Calu3 (cell line): ENCODE measurements at places on chromosomes 3 and 15. TPM values are rescaled to one million over a fixed set of nuclear protein-coding genes. Genes with fewer than 3 reads are reported as not detected.

The PRTG gene
- total RNA-seq, result 6.6 and 12.0 TPM in 2 replicates

The FBXL2 gene
- 11.5 and 12.6 TPM in 2 replicates for total RNA-seq

The ZNF445 gene
- total RNA-seq, result 17.3 and 18.8 TPM in 2 replicates

The CRBN gene
- 24.8 and 31.6 TPM in 2 replicates for total RNA-seq

- no peak for DNase-seq
- H3K4me3 ChIP-seq, result no peak overlapping the region
- H3K36me3 ChIP-seq, result no peaks in the 10 kb centered on the region
- H3K27ac ChIP-seq, result no peak overlapping the region
Observed at GRCh38 chr15:61682891-61683735, 377.1 kb downstream of the VPS13C start.

- H3K27me3 ChIP-seq, result no peaks in the 10 kb centered on the region
- no peaks in the 10 kb centered on the region for H3K4me1 ChIP-seq
- DNase-seq, result no peak
- no peak overlapping the region for H3K4me3 ChIP-seq
Observed at GRCh38 chr3:47747558-47747957, 34.1 kb downstream of the SMARCC1 start.

- H3K27me3 ChIP-seq, result no peaks in the 10 kb centered on the region
- H3K27ac ChIP-seq, result no peak overlapping the region
- H3K36me3 ChIP-seq, result peaks cover 8% of the 10 kb centered on the region
- DNase-seq, result no peak
Observed at GRCh38 chr3:57943525-57944495, 64.4 kb upstream of the FLNB start.

- peaks cover 26% of the 10 kb centered on the region for H3K27me3 ChIP-seq
- no peak overlapping the region for H3K4me3 ChIP-seq
- DNase-seq, result no peak
Observed at GRCh38 chr15:74773731-74774252, 8.1 kb upstream of the CSK start.

DNA sequence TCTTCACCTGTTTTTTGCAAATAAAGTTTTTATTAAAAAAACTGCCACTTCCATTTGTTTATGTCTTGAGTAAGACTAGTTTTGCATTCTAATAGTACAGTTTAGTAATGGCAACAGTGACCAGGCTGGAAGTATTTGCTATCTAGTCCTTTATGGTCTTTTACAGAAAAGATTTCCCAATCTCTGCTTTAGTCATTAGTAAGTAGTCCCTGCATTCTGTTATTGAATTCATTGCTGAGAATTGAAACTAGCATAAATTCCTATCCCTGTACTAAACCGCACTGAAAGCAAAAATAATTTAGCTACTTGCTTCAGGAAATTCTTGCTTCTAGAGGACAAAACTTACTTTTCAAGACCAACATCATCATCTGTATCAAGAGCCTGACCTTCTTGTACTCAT is 46.2 kb downstream of the CNTN6 start:
- no peaks in the 10 kb centered on the region for H3K36me3 ChIP-seq
- no peaks in the 10 kb centered on the region for H3K4me1 ChIP-seq
- H3K4me3 ChIP-seq, result no peak overlapping the region
- no peaks in the 10 kb centered on the region for H3K27me3 ChIP-seq
- no peak overlapping the region for H3K27ac ChIP-seq
- DNase-seq, result no peak

DNA sequence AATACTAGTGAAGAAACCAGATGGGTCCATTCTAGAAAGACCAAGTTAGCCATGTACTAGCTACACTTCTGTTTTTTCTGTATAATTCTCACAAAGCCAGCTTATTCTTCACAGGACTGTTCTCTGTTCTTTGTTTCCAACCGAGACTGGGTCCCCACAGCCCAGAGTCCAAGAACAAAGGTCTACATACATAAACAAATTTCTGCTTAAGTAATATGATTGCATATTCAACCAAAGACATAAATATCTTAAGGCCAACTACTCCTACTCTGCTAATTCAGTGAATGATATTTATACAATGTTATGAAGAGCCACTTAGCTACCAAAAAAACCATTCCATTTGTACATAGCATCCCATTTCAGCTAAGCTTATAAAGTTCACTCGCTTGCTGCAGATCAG is 299.8 kb upstream of the CCDC54 start:
- no peak for DNase-seq
- H3K27ac ChIP-seq, result no peak overlapping the region
- H3K4me1 ChIP-seq, result no peaks in the 10 kb centered on the region
- H3K4me3 ChIP-seq, result no peak overlapping the region
- no peaks in the 10 kb centered on the region for H3K27me3 ChIP-seq

DNA sequence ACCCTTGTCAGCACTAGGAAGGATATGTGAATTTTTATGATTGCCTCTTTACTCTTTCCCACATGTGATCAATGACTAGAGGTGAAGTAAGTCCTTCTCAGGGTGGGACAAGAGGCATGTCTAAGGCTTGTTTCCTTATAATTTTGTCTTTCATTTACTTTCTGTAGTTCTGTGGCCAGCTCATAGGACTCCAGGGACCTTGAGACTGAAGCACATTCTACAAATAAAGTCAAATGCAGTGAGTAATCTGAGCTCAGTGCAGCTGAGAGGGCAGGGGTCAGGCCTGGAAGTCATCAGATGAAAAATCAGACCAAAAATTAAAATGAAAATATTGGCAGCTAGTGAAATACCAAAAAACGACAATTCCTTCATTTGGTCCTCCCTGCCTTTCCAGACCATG is 424.7 kb upstream of the THBS1 start:
- H3K27me3 ChIP-seq, result no peaks in the 10 kb centered on the region
- no peak for DNase-seq
- no peaks in the 10 kb centered on the region for H3K36me3 ChIP-seq
- no peak overlapping the region for H3K27ac ChIP-seq
- H3K4me3 ChIP-seq, result no peak overlapping the region

DNA sequence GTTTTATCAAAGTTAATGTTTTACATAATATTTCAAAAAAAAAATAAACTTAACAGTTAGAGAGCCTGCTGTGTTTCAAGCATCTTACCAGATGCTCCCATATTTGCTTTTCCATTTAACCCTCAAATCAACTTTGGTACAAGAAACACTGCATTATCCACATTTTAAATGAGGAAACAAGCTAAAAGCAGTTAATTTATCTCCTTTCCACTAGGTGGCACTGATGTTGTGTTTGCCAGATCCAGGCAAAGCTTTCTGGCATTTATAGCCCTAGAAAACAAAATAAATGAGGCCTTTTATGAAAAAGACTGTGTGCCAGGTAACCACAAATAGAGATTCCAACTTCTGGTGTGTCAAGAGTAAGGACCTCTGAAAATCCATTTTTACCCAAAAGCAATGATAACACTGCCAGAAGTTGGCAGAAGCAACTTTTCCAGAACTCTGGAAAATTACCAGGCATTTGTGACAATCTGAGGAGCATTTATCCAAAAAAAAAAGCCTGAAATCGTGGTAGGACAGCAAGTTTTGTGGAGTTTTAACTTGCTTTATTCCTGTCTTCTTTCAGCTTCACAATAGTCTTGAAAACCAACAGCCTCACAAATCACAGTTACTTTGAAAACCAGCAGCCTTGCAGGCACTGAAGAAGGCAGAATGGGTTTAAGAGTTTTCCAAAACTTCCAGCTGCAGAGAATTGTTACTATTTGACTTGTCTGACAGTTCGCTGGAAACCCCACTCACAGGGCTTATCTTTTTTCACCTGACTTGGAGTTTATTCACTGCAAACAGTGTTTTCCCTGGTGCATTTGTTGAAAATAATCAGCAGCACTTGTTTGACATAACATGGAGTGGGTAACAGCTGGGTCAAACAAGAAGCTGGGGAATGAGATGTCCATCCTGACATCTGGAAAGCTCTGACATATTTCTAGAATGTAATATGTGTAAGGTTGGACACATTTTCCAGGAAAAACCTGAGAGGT is 9.2 kb downstream of the FAM162A start:
- H3K27ac ChIP-seq, result no peak overlapping the region
- H3K4me3 ChIP-seq, result no peak overlapping the region
- no peaks in the 10 kb centered on the region for H3K36me3 ChIP-seq
- DNase-seq, result no peak
- H3K4me1 ChIP-seq, result no peaks in the 10 kb centered on the region
